NCI-H1694 treated with DMSO at 0.1 percent for 48 hours (cell line): ENCODE measurements at places on chromosomes 4 and X.

DNA sequence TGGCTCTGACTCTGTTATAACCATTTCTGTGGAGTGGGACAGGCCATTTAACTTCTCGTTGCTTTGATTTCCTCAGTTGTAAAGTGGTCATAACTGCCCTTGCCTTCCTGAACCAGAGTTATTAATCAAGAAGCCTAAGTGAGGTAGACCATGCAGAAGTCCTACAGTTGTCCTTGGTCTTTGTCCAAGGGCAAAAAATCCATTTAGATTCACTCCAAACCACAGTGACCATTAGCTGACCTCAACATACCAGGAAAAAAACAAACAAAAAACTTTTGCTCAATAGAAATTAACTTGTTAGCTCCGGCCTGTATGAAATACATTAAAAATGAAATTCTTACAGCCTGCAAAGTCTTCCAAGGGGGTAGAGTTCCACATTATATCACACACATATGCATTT, 52.7 kb downstream of the TBC1D9 start:
- no peak for DNase-seq

- no peak for DNase-seq
Observed at GRCh38 chr4:58564695-58565475, 1454.7 kb upstream of the IGFBP7 start.

DNA sequence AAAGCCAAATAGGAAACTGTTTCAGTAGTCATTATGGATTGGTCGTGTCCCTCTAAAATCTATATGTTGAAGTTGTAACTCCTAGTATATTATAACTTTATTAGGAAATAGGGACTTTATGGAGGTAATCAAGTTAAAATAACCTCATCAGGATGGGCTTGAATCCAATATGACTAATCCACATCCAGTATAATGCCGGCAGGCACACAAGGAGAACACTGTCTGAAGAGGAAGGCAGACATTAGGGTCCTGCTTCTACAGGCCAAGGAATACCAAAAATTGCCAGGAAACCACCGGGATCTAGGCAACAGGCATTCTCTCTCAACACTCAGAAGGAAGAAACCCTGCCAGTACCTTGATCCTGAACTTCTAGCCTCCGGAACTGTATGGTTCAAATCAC, 130.3 kb downstream of the ATP10D start:
- no peak for DNase-seq

GRCh38 chr4:1492142-1492457, 85.9 kb upstream of the NKX1-1 start:
- DNase-seq: no peak

- DNase-seq: no peak
Observed at GRCh38 chr4:174069848-174070330, 213.6 kb downstream of the FBXO8 start.

DNA sequence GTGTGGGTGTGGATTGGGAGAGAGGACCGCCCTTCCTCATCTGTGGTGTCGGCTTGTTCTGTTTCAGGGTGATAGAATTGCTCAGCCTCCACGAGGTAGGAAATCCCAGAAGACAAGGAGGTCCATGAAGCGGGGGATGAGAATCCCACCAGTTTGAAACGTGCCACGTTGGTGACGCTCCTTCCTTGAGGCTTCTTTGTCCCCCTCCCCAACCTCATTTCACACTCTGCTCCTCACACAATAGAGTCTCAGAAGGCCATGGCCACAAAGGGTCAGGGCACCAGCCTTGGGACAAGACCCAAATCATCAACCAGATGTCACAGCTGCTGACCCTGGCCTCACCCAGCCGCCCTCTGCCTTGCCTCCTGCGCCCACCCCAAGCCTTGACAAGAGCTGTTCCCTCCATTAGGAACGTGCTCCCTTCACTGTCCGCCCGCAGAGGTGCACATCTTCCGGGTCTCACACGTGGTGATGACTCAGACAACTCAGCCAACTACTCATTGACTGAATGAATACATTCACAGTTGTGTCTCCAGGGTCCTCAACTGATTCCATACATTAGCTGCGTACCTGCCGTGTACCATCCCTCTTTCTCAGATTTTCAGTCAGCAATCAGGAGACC, 18.3 kb downstream of the BLOC1S4 start:
- no peak for DNase-seq

GRCh38 chr4:121236353-121237068, 72.4 kb upstream of the TNIP3 start:
- no peak for DNase-seq

DNA sequence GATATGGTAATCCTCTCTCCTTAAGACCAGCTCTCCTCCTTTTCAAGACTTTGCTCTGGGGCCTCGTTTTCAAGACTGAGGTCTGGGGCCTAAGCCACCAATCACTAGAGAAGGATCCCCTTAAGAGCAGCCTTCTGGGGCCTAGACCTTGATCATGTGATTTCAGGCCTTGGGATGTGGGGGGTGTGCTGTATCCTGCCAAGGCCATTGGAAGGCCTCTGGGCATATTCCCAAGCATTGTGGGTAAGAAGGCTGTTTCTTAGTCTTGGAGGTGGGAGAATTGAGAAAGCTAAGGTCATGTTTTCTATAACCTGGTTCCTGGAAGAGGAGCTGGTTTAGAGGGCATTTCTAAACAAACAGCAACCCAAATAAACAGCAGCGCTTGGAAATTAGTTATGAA, 12.1 kb downstream of the TMEM164 start:
- no peak for DNase-seq

DNA sequence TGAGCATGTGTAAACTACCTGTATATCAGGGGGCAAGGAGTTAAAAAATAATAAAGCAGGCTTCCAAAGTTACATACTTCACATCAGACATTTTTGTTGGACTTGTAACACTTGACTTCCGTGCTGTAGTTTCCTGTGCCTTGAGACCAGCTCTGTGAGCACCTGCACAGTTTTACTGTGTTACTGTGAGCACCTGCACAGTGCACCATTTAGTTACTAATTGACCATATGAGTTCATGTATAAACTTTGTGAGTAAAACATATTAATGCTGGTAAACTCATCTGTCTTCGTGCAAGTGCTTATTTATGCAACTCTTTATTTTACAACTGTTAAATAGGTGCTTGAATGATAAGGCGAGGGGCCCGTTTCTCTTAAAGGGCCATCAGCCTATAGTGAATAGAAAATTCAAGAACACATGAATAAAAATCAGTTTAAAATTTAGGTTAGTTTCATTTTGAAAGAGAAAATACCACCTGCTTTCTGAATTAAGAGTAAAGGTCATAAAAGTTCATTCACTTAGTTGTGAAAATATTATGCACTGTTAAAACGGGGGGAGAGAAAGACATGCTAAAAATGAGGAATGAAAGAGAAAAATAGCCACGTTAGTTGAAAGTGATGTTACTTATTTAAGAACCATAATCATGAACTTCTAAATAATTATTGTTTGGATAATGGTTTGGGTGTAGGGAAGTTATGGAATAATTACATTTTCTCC, 42.4 kb downstream of the USP9X start:
- DNase-seq: no peak

DNA sequence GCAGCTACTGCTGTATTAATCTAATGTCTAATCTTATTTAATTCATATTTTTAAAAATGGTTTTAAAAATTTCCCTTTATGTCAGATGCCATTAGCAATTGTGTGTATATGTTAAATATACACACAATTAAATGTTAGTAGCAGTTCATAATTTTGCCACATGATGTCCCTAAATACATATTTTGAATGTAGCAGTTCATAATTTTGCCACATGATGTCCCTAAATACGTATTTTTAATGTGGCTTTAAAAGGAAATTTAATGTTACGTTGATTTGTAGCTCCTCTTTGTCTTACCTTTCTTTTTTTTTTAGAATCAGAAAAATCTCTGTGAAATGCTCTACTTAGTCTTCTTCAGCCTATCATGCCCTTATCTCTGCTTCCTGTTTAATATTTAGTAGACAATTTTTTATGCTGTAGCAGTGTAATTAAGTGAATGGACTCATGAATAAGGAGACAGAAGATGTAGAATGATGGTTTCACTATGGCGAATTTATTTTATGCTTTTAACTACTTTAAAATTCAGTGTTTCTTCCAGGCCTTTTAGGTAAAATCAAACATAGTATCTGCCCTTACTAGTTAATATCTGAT, 26.1 kb downstream of the RBM46 start:
- DNase-seq: peak; percentile 50

DNA sequence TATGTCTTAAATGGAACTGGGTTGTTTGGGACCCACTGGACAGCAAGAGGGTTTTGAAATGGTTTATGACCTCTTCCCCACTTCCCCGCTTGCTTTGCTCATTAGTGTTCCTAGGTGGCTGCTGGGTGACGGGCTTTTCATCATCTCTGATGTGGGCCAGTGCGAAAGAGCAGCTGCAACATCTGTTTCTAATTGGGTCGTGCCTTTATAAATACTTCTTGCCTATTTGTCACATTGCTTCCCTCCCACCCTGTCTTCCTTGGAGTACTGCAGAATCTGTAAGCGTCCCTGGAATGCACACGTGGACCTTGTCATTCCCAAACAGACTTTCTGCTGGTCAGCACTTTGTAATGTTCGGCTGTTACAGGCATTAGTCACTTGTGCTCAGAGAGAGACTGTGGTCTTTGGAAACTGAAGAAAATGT, 35.2 kb downstream of the SEPTIN11 start:
- DNase-seq: no peak

- DNase-seq: no peak
Observed at GRCh38 chr4:15585331-15585730, 69.8 kb downstream of the FBXL5 start.

DNA sequence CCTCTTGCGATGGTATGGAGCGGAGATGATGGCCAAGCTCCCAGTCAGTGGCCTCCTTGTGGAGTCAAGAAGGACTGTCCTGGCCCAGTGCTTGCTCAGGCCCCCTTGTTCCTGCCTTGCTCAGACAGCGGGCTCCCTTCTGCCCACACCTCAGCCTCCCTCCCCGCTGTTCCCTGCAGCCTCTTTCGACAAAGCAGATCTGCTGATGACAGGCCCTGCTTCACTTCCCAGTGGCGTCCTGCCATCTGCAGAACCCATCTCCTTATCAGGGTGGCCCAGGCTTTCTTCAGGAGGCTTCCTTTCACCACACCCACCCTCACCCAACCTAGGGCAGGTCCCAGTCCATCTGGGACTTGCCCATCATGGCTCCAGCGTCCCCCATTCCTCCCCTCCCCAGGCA, 80.0 kb downstream of the CLDN34 start:
- no peak for DNase-seq

DNA sequence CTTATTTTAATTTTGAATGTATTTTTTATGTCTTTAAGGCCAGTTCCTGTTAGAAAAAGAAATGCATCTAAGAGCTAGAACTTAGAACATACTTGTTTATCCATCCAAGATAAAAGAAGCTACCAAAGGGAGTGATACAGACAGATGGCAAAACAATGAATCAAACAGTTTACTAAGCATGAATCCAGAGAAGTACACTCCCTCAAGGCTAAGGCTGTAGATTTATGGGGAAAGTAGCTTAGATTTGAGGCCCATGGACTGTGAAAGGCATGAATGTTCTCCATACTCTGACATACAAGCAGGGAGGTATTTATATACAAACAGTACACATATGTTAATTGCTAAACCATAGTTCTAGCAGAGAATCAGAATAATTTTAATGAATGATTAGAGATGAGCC, 255.3 kb upstream of the NRK start:
- DNase-seq: no peak

- DNase-seq: no peak
Observed at GRCh38 chr4:155241664-155242063, 33.2 kb downstream of the NPY2R start.

- no peak for DNase-seq
Observed at GRCh38 chrX:13275031-13275430, 44.8 kb downstream of the ATXN3L start.

DNA sequence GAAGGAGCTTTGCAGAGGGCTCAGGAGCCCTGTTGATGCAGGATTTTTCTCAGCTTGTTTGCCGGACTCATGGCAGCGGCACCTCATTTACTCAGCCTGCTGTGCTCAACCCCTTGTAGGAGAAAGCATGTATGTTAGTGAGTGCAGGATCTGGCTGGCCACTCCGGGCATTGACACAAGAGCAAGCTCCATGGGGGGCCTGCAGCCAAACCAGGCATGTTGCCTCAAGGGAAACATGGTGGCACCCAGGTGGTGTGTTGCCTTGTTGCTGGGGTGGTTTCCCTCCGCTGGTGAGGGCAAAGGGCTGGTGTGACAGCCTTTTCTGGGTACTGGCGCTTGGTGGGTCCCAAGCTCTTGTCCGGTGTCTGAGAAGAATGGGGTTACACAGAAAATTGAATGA, 189.3 kb upstream of the ANXA3 start:
- no peak for DNase-seq

- no peak for DNase-seq
Observed at GRCh38 chrX:69285401-69285877, 120.2 kb upstream of the PJA1 start.

DNA sequence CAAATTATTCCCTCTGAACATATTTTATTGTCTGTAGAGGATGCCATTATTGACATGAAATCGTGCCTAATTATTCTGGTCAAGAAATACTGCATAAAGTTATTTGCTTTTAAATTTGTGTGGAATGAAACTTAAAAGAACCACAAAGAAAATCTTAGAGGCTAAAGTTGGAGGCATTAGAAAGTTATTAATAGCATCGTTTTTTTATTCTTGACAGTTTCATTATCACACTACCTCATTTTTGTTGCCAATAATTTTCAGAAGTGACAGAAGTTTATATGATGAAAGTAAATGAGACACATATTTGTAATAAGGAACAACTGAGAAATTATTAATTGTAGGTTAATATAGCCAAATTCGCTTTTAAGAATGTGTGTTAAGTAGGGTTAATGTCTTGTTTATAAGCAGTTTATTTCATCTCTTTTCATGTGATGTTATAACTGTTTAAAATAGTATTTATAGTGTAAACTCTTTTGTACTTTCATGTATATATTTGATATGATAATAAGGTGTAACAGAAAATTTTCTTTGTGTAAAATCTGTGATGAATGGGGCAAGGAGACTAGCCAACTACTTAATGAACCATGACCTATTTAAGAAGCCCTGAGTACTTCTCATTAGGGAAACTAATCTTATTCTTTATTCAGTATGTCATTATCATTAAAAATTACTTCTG, 54.5 kb upstream of the GRIA2 start:
- DNase-seq: no peak

DNA sequence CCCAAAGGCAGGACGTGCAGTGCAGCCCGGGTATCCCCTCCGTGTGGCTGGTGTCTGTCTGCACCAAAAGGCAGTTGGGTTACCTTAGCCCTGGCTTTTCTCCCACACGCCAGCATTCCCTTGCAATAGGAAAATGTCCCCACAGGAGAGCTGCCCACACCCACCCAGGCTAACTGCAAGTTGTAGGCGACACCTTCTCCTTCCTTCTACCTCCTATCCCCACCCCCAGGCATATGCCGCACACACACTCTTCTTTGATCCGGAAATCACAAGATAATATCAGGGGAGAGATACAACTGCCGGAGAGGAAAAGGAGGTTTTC, 444 bp upstream of the APBB2 start:
- DNase-seq: no peak
